ENCODE measurements at places on chromosomes 2 and 18.

DNA sequence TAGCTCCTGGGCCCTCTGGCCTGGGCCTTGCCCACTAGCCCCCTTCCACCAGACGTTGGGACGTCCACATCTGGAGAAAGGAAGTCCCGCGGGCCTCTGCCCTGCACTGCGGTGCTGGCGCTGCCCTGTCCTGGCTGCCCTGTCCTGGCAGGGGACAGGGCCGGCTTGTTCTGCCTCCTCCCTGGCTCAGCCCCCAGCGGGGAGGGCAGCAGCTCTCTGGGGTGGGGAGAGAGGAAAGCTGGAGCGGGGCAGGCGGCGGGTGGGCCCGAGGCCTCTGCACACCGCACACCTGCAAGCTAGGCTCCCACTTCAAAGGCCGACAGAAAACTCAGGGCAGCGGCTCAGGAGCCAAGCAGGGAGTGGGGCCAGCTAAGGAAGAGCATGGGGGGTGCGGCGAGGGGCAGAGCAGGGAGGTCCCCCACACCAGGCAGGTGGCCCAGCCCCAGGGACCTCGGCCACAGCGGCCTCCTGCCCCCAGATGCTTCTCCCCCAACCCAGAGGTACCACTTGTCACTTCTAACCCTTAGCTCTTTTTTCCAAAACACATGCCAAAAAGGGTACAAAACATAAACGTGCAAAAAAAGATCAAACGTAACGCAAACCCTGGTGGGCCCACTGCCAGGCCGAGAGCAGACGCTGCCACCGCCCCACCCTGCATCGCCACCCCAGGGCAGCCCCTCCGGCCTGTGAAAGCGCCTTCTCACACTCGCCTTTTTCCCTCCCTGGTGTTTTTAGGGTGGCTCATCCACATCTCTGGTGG is 13.5 kb downstream of the SNED1 start:
- DNase-seq: no peak

DNA sequence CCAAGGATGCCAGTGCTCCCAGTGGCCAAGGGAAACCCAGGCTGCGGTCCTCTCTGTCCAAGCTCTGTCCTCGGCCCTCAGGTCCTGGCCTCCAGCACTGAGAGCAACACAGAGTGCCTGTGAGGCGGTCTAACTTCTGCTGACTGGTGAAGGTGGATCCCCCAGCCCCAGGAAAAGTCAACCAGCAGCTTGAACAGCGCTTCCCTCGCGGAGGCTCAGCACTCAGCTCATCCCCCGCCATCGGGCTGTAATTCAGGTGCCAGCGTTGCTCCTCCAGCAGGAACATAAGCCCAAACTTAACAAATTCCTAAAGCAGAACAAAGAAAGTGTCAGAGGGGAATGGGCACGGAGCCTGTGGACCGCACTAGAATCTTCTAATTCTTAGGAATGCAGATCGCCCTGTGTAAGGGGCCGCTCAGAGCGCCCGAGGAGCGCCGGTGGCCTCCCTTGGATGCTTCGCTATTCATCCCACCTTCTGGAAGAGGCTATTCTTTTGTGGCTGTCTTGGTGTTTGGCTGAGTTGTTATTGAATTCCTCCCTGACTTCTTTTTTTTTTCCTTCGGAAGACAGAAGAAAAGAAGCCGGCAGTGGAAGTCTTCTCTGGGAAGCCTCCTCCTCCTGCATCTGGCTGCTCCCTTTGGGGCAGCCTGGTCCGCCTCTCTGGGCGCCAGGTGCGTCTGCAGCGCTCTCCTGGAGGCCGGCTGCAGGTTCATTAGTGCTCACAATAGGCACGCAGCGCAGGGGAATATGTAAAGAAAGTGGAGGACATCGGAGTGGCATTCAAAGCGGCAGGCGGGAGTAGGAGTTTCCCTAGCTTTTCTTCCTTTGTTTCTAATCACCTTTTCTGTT is 905.6 kb downstream of the TSN start:
- DNase-seq: no peak

DNA sequence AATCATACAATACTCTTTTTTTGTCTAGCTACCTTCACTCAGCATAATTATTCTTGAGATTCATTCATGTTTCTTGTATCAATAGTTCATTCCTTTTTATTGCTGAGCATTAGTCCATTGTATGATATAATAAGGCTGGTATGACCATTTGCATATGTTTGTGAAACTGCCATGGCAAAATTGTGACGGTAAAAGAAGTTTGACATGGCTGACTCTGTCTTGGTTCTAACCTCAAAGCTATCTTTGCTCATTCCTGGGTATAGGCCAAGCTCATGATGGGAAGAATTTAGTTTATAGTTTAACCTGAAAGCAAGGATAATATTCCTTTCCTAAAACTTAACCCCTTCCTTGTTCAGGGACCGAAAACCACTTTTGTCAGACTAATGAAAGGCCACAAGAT is 46.4 kb downstream of the COMMD1 start:
- no peak for DNase-seq

- DNase-seq: no peak
These were observed 1.1 kb upstream of the SCN9A start for GRCh38 chr2:166376873-166377272.

DNA sequence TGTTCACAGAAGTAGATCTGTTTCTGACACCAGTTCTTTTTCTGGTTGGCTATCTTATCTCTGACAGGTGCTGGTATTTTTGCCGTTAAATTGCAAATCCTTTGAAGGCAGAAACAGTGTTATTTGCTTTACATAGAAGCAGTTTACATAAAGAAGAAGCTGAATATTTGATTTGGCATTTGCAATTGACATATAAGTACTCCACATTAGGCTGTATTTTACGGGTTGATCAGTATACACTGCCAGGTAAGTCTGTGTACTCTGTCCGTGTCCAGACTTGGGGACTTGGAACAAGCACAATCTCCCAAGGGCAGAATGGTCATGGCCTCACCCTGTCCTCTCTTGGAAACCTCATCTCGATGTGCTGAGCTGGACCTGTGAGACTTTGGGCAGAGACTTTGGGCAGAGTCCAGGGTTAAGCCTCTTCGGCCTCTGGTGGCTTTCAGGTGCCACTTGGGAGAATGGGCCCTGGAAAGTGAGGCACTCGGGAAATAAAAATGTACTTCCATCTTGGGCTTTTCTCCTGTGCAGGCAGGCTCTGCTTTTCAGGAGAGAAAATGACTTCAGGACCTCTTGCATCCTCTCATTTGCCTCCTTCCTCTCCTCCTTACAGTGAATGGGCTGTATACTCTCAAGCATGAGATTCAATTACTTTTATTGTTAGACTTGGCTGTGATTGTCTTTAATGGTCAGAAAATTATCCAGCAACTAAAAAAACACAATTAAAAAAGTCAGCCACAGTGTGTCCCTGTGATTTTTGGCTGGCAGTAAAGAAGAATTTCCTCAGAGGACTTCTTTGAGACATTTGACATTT is 108.5 kb downstream of the RAPGEF4 start:
- no peak for DNase-seq

DNA sequence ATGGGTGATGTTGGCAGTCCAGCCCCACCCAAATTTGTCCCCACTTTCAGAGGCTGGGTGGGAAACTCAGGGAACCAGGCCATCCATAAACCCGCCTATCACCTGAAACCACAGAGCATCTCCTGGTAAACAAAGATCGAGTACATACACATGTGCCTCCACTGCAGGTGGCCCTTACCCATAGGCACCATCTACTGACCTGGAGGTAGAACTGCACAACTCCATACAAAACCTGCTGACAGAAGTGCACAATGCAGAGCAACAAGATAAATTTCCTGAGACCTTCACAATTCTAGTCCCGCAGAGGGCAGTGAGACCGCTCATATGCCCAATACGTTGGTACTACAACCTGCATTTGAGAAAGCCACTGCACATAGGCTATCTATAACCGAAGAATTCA is 856.3 kb downstream of the SUCLG1 start:
- no peak for DNase-seq

DNA sequence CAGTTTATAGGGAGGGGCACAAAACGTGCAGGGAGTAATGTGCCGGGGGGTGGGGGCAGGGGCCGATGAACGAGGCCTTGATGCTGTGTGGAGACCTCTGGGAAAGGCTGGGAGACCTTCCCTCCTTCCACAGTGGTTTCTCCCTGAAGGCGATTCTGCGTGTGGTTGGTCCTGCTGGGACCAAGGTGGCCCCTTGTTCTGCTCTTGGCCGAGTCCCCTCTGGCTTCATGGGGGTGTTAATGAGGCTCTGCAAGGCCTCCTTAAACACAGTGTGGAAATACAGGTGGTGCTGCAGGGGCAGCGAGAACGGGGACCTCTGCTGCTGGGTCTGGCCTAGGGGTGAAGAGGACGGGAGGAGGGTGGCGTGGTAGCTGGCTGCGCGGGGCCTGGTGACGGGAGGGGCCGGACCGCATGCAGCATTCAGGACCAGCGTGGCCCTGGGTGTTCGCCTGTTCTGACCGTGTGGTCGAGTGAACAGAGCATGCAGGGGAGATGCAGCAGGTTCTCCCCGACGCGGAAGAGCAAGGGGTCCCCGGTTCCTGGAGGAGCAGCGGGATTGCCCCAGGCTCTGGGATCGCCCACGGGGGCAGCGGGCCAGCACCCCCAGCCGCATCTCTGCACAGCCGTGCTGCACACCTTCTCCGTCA is 42.1 kb upstream of the KCNG2 start:
- DNase-seq: no peak

- no peak for DNase-seq
These were observed 72.7 kb upstream of the STON1 start for GRCh38 chr2:48457227-48457626.

DNA sequence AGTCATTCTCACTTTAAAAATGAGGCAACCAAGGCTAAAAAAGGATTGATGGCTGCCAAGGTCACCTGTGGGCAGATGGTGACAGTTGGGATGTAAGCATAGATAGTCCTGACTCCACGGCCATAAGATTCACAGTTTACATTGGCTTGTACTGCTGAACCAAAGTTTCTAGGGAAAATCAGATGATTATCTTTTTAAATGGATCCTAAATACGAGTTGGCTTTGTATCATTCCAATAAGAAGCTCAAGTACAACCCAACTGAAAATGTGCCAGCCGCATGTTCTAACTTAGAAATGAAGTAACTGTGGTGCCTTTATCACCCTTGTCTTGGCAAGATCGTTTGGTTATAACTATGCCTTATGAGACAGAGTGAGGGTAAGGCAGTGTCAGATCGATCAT is 27.6 kb downstream of the HK2 start:
- DNase-seq: no peak

GRCh38 chr2:25302758-25303375 is 38.9 kb downstream of the DNMT3A start:
- no peak for DNase-seq

DNA sequence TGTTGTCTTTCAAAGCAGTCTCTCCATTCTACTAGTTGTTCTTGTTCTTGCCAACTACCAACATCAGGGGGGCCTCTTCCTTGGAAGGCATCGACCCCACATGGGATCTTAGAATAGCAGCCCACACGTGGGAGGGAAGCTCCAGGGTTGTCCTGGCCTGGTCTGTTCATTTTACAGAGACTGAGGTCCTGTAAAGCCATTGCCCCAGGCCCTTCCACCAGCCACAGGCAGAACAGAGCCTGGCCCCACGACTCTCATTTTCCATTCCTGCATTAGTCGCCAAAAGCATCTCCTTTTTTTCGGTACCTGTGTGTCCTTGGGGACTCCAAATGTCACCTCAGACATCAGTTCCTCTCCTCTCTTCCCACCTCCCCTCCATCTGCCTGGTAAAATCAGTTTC is 28.0 kb downstream of the CNGA3 start:
- DNase-seq: no peak
